ENCODE measurements at places on chromosomes 7 and 10.

- no peak for DNase-seq
Measured at GRCh38 chr7:35596061-35596460, 98.9 kb downstream of the HERPUD2 start.

DNA sequence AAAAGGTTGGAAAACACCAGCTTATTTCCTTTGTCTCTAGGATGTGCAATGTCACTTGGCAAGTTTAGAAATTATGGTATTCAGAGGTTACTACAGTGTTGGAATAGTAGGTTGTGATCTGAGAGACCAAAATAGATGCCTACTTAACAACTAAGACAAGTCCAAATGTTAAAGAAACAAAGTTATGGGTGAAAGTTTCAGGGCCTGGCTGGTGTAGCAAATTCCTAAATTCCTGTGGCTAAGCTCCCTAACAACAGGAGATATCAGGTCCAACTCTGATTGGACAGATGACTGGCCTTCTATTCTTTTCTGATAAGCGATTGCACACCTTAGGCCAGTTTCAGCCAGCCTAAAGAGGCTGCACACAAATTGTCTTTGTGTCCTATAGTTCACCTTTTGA, 873.5 kb downstream of the REEP3 start:
- DNase-seq = no peak

GRCh38 chr7:93442478-93443224, 131.9 kb downstream of the CALCR start:
- peak; percentile 32 for DNase-seq

GRCh38 chr10:60246382-60246781, 143.3 kb downstream of the ANK3 start:
- DNase-seq = no peak

- DNase-seq = peak; percentile 39
Measured at GRCh38 chr10:110803830-110804338, 67.8 kb upstream of the PDCD4 start.

GRCh38 chr7:151905766-151906165, 28.9 kb upstream of the PRKAG2 start:
- DNase-seq = no peak

DNA sequence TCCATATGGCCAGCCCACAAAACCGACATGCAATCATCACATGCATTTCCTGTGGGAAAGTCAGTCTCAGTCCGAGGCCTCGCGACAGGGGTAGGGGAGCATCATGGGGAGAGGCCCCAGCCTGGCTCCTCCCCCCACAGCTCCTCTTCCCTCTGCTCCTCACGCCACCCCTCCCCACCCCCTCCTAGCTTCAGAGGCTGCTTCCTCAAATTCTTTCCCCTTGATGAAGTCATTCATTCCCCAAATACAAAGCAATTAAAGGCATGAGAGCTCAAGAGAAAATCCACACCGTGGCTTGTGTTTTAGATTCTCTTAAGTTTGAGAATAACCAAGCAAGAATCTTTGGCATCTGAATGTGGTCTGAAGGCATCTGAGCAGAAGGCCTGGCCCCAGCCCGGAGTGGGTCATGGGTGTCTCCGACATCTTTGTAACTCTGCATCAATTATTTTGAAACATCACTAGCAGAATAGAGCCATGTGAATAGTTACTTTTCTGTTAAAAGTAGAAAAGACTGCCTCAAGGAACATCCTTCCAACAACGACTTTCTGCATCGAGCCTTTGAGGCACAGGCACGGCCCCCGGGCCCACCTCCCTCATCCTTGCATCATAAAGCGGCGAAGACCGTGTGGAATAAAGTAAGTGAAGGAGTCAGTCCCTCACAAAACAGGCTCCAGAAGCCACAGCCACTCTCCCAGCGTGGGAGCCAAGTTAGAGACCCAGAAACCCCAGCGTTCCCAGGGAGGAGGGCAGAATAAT, 90.9 kb downstream of the DIP2C start:
- DNase-seq = peak; percentile 97

DNA sequence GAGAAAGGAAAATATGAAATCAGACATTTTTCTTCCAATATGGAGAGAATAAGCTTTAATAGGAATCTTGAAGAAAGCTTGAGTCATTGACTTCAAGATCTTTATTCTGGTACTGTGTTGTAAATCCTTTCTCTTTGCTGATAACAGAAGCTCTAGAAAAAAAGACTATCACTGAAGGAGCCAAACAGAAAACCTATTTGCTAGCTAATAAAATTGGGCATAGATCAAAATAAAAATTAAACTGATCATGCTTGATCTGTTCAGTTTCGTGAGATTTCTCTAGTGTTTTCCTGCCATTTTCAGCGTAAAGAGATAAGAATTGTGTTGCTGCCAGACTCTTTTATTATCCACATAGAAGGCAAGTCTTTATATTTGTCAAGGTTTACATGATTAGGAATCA, 1.5 kb upstream of the GHITM start:
- no peak for DNase-seq

DNA sequence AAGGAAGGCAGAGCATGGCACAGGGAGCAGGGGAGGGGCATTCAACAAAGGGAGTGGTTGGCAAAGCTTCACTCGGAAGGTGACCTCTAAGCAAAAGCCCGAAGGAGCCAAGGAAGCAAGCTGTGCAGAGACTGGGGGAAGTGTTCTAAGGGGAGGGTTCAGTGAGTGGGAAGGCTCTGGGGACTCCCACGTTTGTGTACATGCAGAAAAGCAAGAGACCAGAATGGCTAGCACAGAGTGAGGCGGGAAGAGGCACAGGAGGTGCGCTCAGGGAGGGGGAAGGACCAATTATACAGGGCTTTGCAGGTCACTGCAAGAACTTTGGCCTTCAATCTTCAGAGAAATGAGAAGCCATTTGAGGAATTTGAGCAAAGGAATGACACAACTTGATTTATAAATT, 7.4 kb downstream of the ARHGAP21 start:
- DNase-seq = no peak

GRCh38 chr10:100287756-100288155, 1.3 kb upstream of the BLOC1S2 start:
- no peak for DNase-seq

DNA sequence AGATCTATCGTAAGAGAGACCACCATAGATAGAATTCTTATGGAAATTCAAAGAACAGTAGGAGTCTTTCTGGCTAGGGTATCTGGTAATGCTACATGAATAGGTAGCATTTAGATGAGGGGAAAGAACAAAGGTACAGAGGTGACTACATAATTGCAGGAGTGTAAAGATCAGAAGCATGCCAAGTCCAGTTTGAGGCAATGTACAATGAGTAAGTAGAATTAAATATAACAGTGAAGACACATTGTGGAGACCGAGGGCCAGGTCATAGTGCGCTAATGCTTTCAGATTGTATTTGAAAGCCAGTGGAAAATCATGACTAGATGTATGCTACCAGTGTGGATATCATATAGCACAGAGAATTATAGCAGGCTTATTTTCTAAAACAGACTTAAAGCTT, 1611.6 kb upstream of the LRRTM3 start:
- no peak for DNase-seq

GRCh38 chr7:148286150-148286549, 304.4 kb upstream of the C7orf33 start:
- DNase-seq = no peak

GRCh38 chr7:134276951-134277350, 39.8 kb downstream of the SLC35B4 start:
- no peak for DNase-seq

GRCh38 chr10:29266641-29267040, 22.2 kb upstream of the LYZL1 start:
- DNase-seq = no peak

DNA sequence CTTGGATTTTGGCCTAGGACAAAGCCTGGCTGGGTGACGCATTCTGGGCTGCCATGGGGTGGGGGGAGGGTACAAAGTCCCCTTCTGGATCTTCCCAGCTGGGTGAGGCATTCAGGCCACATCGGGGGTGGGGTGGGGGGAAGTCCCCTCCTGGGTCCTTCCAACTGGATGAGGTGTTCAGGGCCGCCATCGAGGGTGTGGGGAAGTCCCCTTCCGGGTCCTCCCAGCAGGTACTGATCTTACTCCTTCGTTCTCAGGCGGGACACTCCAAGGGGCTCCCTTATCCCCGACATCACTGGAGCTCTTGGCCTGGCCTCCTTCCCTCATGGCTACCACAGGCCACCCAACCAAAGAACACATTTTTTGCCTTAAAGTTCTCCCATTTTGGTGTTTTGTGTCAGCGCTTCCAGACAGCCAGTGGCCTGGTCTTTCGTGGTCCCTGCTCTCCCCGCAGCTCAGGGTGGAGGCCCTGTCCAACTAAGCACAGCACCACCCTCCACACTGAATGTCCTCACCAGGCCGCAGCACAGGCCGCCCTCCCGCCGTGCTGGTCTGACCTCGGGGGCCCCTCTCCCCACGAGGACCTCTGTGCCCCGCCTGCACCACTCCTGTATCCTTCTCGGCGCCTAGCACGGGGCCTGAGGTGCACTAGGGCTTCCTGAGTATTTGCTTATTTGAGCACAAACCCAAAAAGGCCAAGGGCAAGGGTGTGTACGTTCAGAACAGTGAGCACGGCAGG, 38.5 kb downstream of the EN2 start:
- DNase-seq = no peak

DNA sequence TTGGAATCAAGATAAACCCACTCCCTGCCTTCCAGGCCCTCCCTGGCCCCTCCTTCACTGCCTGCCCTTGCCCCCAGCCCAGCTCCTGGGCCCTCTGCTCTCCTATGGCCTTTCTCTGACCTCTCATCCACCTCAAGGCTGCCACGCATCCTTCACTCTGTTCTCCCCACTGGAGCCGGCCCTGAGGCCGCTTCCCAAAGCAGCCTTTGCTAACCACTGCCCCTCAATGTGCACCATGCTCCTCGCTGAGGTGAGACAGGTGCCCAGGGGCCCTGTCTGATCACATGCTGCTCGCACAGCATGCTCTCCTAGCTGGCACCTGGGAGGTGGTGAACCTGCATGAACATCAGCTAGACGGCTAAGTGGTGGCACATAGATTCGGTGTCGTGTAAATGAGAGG, 138.5 kb upstream of the RET start:
- DNase-seq = no peak

GRCh38 chr7:89695241-89695640, 459.0 kb upstream of the STEAP1 start:
- DNase-seq = no peak

DNA sequence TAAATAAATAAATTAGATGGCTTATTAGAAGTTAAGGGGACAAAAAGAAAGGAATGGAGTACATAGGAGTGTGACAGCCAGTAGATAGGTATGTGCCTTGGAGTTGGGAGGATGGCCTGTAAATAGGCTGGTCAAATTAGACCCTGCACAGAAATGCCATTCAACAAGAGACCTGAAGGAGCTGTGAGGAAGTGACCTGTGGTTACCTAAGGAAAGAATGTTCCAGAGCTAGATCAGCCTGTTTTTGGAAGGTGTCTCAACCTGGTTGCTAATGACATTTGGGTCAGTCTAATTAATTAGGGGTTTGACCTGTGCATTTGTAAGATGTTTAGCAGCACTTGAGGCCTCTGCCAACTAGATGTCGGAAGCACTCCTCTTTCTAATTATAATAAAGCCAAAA, 315.3 kb upstream of the PLXDC2 start:
- no peak for DNase-seq

DNA sequence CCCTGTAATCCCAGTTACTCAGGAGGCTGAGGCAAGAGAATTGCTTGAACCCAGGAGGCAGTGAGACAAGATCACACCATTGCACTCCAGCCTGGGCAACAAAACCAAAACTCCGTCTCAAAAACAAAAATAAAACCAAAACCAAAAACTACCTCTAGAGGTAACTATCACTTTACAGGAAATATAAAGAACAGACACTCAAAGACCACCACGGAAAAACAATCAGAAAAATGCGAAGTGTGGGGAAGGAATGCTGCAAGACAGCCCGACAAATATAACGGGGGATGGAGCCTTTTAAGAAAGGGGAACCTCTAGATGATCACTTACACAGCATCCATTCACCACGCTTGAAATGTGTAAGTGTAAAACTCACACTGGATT, 4.3 kb downstream of the HNRNPF start:
- DNase-seq = no peak

DNA sequence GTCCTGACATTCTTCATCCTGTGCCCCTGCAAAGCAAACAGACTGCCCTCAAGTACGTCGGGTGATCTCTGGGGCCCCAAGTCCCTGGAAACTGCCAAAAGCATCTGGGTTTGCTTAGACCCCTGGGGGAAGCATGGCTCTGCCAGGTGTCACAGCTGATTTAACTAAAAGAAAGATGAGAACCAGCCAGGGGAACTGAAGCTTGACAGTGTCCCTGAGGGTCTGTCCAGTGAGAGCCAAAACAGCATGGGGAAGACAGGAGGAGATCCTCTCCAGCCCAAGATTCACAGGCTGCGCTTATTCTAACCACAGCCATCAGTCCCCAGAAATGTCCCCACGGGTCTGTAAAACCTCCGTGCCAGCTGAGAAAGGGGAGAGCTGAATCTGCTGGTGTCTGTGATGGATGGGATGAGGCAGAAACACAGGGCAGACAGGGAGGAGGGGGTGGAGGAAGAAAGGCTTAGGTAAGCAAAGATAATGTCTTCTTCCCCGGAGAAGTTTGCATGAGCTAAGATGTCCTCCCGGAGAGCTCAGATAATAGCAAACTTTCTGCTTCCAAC, 21.3 kb downstream of the CCDC3 start:
- no peak for DNase-seq

DNA sequence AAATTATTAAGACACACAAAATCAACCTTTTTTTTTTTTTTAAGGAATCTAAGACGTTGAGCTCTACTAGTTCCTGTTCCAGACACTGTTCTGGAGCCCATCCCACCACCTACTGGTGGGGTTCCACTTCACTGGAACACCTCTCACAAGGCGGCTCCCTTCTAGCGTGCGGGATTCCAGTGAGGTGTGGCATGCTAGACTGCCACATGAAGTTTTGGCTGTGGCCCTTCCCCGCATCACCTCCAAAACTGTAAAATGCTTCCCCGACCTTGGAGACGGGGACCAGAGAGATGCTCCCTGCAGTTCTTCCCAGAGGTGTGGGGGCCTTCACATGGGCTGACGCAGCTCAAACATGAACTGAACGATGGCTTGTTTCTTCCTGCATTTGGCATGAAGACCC, 12.6 kb downstream of the FAM53B start:
- DNase-seq = no peak

DNA sequence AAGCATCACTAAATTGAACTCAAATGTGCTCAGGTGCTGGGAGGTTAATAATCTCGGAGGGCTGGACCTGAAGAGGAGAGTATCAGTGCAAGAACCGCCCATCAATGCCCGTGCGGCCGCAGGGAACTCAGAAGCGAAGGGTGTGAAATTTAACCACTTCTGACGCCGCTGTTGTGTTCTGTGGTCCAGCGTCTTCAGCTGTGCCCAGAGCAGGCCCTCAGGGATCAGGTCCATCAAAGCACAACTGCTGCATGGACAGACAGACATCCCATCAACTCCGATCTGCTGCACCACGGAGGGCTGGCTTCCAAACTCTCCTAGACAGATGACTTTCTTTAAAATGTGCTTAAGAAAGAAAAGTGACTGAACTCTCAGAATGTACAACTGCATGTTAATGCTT, 144.9 kb upstream of the TCERG1L start:
- no peak for DNase-seq

DNA sequence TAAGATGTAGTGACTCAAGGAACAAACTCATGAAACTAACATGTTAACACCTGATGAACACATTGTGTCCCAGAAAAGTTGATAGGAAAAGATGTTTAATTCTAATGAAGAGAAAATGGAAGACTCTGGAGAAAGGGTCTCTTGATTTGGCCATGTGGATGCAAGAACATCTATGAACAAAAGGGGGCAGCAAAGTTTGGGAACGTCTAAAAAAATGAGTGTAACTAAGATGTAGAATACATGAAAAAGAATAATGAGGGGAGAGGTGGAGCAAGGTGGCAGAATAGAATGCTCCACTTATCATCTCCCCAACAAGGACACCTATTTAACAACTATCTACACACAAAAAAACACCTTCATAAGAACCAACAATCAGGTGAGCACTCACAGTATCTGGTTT, 805.1 kb downstream of the TNS3 start:
- DNase-seq = no peak
